Motor neuron (in vitro differentiated cells): ENCODE measurements at places on chromosomes 11 and 22.

GRCh38 chr11:74147199-74147929 is 23.4 kb downstream of the C2CD3 start:
- ATAC-seq: no peak

GRCh38 chr11:117475716-117476530 is 148.3 kb downstream of the CEP164 start:
- ATAC-seq: no peak

DNA sequence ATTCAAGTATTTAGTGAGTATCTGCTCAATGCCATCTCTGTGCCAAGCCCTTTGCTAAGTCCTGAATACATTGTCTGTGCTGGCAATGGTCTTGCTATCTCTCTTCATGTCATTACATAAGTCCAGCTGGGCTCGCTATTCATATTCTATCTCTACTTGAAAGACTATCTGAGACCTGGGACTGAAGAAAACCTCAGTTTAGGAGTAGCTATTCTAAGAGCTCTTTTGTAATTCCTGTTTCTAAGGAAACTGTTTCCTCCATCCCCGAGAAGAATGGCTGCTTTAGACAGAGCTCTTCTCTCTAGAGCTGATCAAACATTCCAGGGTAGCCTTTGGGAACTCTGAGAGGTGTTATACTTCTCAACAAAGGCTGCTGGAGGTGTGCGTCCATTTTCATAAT is 33.0 kb downstream of the SLC17A6 start:
- ATAC-seq: peak; percentile 36

DNA sequence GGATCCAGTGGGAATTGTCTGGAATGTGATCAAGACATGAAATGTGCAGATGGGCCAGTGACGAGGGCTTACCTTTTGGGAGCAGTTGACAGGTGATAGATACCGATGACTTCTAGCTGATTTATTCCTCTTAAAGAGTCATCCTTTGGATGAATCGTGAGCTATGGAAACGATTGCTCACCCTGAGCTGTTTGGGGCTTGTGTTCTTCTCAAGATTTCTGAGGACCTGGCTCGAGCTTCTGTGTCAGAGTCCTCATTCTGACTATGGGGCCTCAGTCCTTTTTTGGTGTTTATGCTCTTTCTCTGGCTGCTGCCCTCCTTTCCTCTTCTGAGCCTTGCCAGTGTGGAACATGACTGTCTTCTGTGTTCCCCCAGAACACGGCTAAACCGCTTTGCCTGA is 11.9 kb upstream of the AMPD3 start:
- ATAC-seq: no peak

GRCh38 chr22:39851606-39852315 is 41.8 kb downstream of the ENTHD1 start:
- ATAC-seq: no peak

- ATAC-seq: peak; percentile 40
Observed at GRCh38 chr11:76701294-76702040, 30.9 kb upstream of the LRRC32 start.

- peak; percentile 21 for ATAC-seq
Observed at GRCh38 chr11:126514061-126514693, 158.7 kb downstream of the ST3GAL4 start.

DNA sequence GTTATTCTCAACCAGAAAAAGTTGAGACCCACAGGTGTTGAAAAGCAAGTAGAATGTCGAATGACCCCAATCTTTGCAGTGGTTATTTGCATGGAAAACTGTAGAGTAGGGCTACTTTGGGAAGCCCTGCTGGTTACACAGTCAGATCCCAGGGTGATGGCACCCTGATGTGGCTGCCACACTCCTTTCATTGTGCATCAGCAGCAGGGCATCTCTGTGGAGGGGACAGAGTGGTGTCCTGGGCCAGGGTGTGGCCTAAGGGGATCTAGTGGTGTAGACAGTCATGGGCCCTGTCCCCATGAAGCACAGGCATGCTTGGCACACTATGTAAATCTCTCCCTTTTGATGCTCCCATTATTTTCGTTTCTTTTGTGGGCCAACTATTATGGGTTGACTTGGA is 199.4 kb upstream of the NAV2 start:
- no peak for ATAC-seq

DNA sequence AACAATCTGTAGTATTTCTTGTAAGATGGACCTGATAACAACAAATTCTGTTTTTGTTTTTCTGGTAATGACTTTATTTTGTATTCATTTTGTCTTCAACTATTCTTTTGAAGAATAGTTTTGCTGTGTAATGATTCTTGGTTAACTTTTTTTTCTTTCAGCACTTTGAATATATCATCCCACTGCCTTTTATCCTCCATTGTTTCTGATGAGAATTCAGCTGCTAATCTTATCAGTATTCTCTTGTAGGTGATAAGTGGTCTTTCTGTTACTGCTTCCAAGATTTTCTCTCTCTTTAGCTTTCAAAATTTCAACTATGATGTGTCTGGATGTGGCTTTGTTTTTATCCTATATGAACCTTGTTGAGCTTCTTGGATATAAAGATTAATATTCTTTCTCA is 21.5 kb downstream of the GALNT18 start:
- no peak for ATAC-seq

GRCh38 chr11:64230171-64230984 is at the start of gene DNAJC4:
TSS of gene DNAJC4 (plus strand) at chr11:64230548. CDS start at chr11:64230855, 307 bp downstream.
- peak; percentile 43 for ATAC-seq

GRCh38 chr11:100681064-100681502 is 6.0 kb upstream of the ARHGAP42 start:
- peak; percentile 91 for ATAC-seq

- no peak for ATAC-seq
Observed at GRCh38 chr22:35725521-35725920, 7.8 kb downstream of the APOL5 start.

- ATAC-seq: peak; percentile 92
Observed at GRCh38 chr22:24996420-24996952, 44.0 kb downstream of the KIAA1671 start.

- ATAC-seq: no peak
Observed at GRCh38 chr11:5928271-5928670, 13.8 kb upstream of the OR56A3 start.

- ATAC-seq: no peak
Observed at GRCh38 chr11:97722065-97722464, 1298.7 kb upstream of the CNTN5 start.

GRCh38 chr22:46287873-46288751 is 8.6 kb upstream of the GTSE1 start:
- ATAC-seq: no peak

DNA sequence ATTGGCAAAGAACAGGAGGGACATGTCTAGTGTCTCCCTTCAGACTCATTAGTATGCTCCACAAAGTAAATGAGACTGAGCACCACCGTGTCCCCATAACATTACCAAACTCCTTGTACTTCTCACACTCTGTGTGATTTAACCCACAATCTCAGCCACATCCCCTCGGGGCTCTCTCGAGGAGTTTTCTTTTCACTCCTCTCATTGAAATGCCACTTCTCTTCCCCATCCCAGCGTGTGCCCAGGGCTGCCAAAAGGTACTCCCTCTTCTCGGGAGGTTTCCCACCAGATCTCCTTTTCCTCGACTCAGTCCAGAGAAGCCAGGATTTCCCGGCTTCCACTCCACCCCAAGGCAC is 1.1 kb downstream of the RBFOX2 start:
- no peak for ATAC-seq

DNA sequence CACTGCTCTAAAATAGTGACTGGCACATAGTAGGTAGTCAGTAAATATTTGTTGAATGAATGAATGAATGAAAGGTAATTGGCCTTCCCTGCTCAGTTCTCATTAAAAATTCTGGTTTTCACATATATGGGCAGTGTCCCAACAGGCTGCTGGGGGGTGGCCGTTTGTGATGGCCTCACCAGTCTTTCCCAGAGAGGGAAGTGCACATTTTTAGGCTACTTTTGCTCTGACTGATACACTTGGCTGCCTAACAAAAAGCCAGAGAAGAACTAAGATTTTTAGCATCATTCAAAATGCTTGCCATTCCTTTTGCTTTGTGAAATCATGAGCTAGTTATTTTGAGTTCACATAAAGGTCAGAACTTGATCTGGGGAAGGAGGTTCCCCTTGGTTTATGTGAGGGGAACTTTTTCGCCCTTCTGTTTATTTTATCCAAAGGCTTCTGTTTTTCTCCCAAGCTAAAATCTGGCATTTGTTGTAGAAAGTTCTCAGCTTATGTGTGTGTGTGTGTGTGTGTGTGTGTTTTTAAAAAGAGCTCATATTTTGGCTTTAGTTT is 83.1 kb downstream of the PTPRJ start:
- ATAC-seq: no peak

DNA sequence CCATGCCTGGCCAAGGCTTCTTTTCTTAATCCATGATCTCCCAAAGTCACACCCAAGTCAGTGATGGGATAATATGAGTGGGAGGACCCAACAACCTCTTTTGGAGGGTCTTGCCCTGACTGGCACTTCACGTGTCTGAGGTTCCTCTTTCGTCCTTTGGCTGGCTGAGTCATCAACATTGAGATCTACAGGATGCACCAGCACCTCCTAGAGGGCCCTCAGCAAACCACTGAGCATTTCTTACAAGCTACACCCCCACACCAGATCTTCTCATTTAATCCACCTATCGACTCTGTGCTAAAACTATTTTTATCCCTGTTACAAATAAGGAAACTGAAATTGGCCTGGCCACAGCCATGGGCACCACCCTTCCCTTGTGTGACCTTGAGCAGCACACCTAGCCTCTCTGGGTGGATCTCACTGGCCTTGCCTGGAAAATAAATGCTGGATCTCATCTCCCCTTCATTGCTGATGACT is 63.4 kb downstream of the FLI1 start:
- peak; percentile 47 for ATAC-seq

GRCh38 chr11:77821349-77821851 is 456 bp downstream of the AAMDC start:
- peak; percentile 1 for ATAC-seq

- no peak for ATAC-seq
Observed at GRCh38 chr22:42280140-42280539, 9.7 kb upstream of the TCF20 start.

DNA sequence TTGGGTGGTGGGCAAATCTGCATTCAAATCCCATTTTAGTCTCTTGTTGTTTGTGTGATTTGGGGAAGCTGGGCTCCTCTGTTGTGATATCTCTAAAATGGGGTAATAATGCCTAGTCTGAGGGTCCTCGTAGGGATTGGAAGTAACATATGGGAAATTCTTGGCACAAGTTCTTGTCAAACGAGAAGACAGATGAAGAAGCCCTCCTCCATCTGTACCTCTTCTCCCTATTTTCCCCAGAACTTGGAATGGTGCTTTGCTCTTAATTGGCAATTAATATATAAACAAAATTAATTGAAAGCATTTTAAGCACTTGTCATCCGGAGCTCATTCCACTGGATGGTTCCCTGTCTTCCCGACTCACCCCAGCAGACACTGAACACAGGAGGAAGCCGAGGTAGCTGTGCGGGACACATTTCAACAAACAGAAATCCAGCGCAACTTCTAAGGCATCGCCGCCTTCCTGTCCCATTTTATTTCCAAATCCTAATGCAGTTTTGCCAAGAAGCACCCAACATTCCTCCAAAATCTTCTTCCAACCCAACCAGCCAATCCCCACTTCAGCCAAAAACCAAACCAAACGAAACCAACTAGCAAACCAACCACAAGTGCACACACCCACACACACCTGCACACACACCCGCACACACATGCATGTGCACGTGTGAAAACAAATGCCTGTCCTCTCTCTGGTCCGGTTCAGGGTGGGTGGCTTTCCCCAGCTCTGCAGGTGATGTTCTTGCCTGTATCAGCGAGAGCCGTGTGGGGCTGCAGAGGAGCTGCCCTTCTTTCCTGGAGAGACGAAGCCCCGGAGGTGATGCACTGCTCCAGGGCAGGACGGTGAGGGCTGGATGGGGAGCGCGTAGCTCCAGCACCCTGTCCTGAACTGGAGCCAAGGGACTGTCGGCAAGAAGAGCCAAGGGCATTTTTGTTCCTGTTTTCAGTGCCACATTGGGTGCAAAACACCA is 100.8 kb upstream of the B3GAT1 start:
- no peak for ATAC-seq

DNA sequence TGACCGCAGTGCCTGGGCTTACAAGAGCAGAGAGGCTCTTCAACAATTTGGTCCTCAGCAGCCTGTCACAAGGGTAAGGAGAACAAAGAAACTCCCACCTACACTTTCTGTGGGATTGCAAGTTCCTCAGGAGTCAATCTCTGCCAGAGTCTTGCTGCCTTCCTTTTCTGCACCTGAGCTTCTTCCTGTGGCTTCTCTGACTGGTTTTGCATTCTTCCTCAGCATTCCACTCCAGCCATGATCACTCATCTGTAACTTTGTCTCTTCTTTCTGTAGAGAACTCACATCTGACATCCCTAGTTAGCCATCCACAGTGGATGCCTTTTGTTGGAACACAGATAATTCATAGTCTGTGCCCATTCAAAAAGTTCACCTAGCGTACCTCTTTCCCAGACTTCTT is 14.2 kb upstream of the OR6A2 start:
- ATAC-seq: no peak

- ATAC-seq: no peak
Observed at GRCh38 chr11:104332110-104332509, 168.2 kb upstream of the PDGFD start.

DNA sequence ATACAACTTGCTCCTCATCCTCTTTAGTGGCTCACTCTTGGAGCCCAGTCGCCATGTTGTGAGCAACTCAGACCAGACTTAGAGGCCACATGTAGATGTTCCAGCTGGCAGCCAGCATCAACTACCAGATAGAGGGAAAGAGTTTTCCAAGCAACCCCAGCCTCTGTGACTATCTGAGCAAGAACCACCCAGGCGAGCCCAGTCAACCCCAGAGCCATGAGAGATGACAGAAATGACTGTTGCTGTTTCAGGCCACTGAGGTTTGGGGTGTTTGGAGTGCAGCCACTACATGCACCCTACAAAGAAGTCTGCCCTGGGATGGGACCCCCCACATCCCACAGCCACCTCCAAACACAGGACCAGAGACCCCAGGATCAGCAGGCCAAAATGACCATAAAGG is 24.8 kb upstream of the CLDN5 start:
- no peak for ATAC-seq

- ATAC-seq: no peak
Observed at GRCh38 chr11:36349351-36350136, 53.5 kb downstream of the PRR5L start.

DNA sequence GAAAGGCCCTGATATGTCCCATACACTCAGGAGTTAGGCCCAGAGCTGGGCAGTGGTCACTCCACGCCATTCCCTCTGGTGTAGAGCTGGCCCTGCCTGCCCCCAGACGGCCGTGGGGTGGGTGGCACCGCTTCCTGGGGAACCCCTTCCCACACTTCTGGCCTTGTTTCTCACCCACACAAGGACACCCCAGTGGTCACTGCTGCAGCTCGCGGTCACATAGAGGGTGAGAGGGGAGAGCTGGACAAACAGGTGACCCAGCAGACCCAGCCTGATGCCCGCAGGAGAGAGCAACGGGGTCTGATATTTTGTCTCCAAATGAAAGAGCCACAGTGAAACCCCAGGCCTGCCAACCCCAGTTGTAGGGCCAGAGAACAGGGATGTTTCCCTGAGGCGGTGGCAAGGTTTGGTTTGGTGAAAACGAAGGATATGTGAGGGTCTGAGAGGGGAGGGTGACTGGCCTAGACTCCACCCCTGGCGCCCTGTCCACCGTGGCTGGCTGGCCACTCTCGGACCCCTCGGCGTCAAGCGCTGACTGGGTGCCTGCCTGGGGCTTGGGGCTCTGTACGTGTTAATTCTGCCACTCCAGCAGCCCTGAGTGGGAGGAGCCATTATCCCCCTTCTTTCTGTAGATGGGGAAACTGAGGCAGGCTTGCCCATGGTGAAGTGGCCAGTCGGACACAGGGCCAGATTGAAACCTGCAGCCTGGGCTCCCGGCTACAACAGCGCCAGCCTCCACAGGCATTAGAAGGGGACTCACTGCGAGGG is 71.0 kb upstream of the PPARA start:
- ATAC-seq: no peak
